Stimulated activated CD8-positive, alpha-beta memory T cell treated with anti-CD3 and anti-CD28 coated beads, Interleukin-2, amount 100 ng/mL, for 1 hour (primary cell): ENCODE measurements at places on chromosomes 5 and 9.

- DNase-seq, result no peak
Measured at GRCh38 chr5:109880907-109881685, 191.4 kb downstream of the MAN2A1 start.

DNA sequence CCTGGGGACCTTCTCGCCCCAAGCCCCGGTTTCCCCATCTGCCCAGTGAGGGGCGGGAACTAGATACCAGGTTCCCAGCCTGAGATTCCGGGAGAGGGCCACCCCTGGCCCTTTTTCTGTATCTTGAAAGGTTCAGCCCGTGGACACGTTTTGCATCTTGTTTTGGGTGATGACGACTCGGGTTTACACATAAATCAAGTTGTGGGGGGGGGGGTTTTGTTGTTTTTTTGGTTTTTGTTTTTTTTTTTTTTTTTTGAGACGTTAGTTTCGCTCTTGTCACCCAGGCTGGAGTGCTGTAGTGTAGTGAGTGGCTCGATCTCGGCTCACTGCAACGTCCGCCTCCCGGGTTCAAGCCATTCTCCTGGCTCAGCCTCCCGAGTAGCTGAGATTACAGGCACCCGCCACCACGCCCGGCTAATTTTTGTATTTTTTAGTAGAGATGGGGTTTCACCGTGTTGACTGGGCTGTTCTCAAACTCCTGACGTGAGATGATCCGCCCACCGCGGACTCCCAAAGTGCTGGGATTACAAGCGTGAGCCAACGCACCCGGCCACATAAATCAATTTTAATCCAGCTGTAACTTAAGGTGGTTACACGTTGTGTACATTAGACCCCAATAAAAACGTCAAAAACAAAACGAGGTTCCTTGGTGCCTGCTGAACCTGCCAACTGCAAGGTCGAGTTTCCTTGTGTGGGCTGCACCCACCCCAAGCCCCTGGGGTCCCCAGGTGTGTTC, 1.1 kb upstream of the BRD3 start:
- no peak for DNase-seq

DNA sequence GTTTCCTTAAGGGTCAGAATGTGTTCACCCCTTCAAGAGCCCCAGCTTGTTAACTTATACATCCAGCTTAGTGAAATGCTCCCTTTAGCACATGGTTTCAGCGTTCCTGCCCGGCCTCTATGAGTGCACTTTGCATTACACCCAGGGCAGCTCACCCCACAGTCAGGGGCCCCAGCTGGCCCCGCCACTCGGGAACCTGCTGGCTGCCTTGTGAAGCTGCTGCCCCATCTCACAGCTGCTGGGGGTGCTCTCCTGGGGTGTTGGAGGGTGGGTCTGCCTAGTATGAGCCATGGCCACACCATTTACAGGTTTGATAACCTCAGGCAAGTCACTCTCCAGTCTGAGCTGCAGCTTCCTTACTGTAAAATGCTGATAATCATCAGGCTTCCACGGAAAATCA, 32.2 kb downstream of the HRH2 start:
- DNase-seq, result no peak

DNA sequence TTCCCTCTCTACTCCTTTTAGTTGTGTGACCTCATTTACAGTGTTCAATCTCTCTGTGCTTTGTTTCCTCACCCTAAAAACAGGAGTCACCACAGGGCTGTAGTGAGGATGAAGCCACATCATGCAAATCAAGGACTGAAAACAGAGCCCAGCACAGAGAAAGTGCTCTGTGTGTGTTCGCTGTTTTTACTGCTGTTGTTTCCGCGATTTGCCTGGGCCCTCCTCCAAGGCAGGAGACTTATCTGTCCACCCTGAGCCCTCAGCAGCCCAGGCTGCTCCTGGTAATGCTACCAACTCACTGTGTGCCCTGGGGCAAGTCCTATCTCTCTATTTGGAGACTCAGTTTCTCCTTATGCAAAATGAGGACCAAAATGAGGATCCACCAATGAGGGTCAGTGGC, 87.2 kb upstream of the NEURL1B start:
- no peak for DNase-seq

DNA sequence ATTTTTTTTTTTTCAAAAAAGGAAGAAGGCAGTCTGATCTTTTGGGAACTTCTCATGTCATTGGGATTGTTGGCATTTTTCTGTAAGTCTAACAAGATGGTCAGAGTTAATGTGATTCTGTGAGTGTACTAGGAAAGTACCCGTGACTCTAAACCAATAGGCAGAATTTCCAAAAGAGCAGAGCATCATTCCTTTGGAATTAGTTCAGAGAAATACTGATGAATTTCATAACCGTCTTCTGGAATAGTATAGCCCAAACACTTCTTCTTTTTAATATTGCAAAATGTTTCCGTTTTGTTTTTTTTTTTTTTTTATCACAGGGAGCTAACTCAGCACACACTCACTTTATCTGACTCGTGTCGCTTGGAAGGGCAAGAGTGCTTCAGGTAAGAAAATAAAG, 407.4 kb downstream of the DTWD2 start:
- DNase-seq, result no peak

DNA sequence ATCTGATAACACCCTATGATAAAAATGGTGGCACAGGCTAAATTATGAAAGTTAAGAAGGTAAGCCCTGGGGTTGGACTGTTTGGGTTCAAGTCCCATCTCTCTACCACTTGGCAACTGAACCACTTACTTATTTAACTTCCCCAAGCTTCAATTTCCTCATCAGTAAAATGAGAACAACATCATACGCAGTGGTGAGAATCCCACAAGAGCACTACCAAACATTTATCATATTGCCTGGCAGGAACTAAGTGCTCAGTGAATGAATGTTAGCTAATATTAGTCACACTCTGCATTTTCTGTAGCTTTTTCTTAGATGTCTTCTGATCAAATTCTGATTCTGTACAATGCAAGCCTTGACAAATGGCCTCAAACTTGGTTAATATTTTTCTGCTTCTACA, 306.7 kb downstream of the EBF1 start:
- DNase-seq, result no peak

GRCh38 chr5:1343315-1343751, 1.6 kb downstream of the CLPTM1L start:
- no peak for DNase-seq

- DNase-seq, result no peak
Measured at GRCh38 chr9:98887918-98888510, 55.7 kb upstream of the COL15A1 start.

DNA sequence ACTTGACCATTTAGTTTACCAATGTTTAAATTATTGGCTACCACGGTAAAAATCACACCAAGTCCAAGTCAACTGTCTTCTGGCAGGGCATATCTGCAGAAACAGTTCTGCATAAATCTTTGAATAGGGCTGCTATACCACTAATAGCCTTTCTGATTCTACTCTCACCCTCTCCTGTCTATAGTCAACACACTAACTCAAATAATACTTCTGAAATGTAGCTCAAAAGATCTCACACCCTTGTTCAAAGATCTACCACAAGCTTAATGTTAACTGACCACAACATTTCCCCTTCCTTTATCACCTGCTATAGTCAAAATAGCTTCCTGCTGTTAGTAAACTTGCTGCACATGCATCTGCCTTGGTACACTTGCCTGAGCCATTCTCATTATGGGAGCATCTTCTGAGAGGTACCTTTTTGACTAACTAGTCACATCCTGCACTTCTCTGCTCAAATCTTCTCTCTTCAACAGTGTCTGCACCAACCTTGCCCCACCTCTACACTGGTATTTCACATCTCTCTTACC, 319.4 kb downstream of the CDH10 start:
- no peak for DNase-seq

DNA sequence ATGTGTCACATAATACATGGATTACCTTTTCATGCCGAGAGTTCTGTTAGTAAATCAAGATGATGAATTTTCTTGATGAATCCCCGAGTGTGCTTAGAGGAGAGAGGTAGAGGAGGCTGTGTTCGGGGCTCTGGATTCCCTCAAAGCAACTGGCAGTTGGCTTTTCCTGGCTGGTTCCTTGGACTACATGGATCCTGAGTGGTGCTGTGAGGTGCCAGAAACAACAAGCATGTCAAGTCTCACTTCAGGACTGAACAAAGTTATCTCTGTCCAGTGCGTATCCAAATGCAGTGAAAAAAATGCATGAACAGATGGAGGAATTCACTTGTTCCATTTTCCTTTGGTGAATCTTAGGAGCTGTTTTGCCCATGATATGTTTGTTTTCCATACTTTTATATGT, 231.7 kb downstream of the FBXL7 start:
- DNase-seq, result no peak

DNA sequence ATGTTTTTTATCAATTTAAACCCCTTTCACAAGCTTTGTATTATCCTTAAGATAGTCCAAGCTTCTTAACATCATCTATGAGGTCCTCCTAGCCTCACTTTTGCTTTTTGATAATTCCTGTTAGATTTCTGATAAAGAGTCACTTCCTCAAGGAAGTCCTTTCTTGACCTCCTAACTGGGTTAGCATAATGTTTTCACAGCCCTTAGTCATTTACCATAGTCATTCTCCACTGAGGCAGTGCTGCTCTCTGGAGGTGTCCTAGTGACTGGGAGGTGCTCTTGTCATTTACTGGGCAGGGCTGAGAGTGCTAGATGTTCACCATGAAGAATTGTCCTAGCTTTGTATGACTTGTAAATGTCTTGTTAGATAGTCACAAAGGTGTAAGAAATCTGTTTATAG, 26.4 kb downstream of the TNPO1 start:
- no peak for DNase-seq

GRCh38 chr9:76562511-76562911, 103.5 kb downstream of the GCNT1 start:
- no peak for DNase-seq

DNA sequence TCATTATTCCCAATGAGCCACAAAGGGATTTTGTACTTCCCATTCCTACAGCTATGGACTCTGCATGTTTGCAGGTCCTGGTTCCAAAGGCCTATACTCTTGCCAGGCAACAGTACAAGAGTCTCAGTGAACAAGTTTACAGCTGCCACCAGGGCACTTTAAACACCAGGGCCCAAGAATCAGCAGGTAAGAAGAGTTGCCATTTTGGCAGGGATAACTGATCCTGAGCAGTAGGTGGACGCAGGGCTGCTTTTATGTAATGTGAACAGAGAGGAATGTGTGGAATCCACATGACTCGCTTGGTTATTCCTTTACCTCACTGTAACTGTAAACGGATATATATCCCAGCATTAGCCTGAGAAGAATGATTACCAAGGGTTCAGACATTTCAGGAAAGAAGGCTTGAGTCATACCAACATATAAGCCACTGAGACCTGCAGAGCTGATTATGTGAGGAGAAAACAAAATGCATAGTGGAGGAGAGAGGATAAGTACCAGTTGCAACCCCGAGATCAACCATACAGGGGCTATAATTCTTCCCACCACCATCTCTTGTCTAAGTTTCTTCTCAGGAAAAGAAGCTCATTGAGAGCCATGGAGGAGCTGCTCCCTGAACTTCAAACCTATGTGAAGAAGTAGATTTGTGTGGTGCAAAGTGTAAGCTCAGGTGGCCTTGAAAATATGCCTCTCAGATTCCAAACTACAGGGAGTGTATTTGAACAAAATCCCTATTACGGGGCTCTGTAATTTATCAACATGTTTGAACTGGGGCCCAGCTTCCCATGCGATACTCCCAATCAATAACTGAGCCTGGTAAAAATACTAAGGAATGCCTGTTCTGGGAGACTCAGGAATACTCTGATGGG, 24.6 kb downstream of the RAPGEF6 start:
- no peak for DNase-seq

- DNase-seq, result no peak
Measured at GRCh38 chr5:178149199-178149932, 4.3 kb downstream of the NHP2 start.

GRCh38 chr5:36378551-36378950, 76.8 kb upstream of the RANBP3L start:
- no peak for DNase-seq

DNA sequence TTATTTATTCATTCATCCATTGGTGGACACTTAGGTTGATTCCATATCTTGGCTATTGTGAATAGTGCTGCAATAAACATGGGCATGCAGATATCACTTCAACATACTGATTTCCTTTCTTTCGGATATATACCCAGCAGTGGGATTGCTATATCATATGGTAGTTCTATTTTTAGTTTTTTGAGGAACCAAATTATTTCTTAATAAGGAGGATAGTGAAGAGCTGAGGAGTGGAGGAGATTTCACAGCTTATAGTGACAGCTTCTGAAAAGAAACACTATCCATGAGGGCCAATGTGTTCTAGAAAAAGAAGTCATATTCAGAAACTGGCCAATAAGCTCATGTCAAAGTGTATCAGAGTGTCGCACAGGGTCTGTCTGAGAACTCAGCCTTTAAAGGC, 183.3 kb downstream of the SEC61B start:
- no peak for DNase-seq

DNA sequence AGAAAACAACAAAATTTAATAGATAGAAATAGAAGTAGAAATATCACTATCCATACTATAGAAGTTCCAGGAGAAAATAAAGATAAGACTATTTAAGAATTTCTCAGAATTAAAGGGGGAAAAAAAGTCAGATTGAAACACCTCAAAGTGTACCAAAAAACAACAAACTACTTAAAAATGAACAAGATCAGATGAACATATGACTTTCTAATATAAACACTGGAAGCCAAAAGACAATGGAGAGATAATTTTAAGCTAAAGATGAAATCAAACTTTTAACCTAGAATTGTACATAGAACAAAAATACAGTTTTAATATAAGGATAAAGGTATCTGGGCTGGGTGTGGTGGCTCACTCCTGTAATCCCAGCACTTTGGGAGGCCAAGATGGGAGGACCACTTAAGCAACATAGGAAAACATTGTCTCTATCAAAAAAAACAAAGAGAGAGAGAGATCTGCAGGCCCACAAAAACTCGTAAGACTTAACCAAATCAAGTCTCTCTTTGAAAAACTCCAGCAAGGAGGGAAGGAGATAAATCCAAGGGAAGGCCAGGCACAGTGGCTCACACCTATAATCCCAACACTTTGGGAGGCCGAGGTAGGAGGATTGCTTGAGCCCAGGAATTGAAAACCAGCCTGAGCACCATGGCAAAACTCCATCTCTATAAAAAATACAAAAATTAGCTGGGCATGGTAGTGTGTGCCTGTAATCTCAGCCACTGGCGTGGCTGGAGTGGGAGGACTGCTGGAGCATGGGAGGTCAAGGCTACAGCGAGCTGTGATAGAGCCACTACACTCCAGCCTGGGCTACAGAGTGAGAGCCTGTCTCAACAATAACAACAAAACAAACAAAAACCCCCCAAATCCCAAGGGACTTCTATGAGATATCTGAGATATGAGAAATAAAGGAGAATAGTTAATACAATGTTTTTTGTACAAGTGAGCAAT, 32.4 kb downstream of the ABHD17B start:
- DNase-seq, result no peak

- no peak for DNase-seq
Measured at GRCh38 chr9:127910613-127911205, 6.1 kb downstream of the ST6GALNAC4 start.

DNA sequence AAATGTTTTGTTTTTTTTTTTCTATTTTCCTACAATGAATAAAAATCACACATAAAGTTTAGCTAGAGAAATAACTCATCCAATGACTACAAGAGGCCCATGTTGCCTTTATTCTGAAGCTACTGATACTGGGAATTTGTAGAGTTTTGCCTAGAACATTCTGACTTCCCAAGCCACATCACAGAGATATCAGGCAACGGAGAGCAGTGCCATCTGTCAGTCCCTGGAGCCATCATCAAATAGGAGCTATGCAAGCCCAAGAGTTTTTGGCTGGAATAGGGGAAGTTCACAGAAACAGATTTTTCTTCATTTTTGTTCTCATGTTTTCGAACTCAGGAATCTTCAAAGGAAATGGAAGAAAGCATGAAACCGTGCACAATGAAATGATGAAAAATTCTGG, 896.6 kb downstream of the TLE1 start:
- DNase-seq, result no peak
